ENCODE measurements at places on chromosomes 1 and 21.
A peak's percentile ranks its signal among the peaks of the same experiment; 100 is the strongest.

DNA sequence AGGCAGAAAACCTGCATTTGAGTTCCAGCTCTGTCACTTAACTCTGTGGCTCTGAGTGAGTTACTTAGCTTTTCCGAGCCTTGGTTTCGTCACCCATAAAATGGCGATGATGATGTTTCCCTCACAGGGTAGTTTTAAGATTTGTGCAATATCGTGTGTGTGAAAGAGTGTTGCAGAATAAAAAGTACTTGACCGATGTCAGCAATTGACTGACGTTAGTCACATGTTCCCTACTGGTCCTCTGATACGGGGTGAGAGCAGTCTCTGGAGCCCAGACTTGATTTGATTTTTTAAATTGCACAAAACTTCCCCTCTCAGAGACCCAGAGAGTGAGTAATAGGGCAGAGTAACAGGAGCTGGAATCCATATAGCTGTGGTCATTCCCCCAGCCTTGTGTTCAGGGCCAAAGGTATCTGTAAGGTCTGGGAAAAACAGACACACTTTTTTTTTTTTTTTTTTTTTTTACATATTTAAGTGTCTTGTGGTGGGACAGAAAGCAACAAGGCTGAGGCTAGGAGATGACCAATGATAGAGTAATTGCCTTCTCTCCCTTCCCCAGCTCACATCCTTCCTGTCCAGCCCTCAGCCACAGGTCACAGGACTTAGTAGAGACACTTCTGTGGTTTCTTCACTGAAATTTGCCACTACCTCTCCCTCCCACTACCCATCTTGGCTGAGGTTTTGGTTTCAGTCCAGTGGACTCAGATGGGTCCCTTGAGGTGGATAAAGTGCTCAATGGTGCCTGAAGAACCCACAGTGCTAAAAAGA is 2.0 kb downstream of the FCER1G start:
- H3K4me1 ChIP-seq: peaks cover 32% of the 10 kb centered on the region
- peak; percentile 63 for DNase-seq
- H3K27ac ChIP-seq: peak overlapping the region; percentile 44
- no peaks in the 10 kb centered on the region for H3K27me3 ChIP-seq

DNA sequence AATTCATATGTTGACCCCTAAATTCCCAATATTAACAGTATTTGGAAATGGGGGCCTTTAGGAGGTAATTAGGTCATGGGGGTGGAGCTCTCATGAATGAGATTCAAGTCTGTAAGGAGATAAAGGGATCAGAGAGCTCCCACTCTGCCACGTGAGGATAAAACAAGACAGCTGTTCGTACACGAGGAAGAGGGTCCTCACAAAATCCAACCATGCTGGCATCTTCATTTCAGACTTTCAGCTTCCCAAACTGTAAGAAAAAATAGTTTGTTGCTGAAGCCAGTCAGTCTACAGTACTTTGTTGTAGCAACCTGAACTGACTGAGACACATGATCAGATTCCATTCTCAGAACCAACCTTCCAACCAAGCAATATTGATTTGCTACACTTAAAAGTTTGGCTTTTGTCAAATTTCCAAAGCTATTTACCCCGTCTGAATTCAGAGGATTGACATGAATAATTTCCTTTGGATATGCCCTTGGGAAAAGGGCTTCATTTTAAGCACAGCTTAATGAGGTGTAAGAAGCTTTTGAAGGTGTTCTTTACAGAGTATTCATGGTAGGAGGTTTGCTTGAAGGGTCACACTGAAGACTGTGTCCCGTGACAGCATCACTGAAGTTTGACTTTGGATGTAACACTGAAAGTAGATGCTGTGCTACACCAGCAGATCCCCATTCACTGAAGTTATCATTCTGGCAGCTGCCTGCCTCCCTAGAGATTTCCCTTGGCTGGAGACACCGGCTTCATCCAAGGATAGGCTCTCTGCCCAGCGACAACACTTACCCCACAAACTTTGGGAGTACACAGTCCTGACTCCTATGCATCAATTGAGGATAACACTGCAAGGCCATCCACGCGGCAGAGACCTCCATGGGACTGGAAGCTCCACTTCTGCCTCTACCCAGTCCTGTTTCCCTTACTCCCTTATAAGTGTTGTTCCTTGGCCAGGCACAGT is 4.9 kb upstream of the OMA1 start:
- H3K36me3 ChIP-seq: no peaks in the 10 kb centered on the region
- peaks cover 22% of the 10 kb centered on the region for H3K27me3 ChIP-seq
- no peak overlapping the region for H3K4me3 ChIP-seq
- H3K27ac ChIP-seq: no peak overlapping the region
- H3K4me1 ChIP-seq: peaks cover 10% of the 10 kb centered on the region

- H3K4me3 ChIP-seq: no peak overlapping the region
- H3K4me1 ChIP-seq: no peaks in the 10 kb centered on the region
- peaks cover 14% of the 10 kb centered on the region for H3K27me3 ChIP-seq
- no peak overlapping the region for H3K27ac ChIP-seq
- no peak for DNase-seq
Measured at GRCh38 chr1:65119951-65120350, 28.1 kb upstream of the AK4 start.

DNA sequence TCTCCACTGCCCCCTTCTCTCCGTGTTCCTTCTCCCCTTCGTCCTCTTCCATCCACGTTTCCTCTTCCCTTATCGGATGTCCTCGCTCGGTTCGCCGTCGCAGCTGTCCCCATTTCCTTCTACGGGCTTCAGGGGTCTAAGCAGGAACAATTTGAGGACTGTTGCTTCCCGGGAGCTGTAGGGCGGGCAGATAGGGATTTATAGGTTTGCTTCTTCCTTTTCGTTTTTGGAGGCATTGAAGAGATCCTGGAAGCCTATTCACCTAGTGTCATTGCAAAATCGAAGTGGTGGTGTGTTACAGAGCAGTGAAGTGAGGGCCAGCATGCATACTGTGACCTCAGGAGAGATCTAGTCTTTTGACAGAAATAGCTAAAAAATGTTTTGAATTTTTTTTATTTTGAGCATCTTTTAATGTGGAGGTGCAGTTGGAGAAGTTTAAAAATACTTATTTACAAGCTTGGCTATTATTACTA is 897 bp downstream of the ZYG11B start:
- peaks cover 29% of the 10 kb centered on the region for H3K4me1 ChIP-seq
- H3K27me3 ChIP-seq: peaks cover 15% of the 10 kb centered on the region
- peak overlapping the region; percentile 83 for H3K27ac ChIP-seq
- no peak for DNase-seq

DNA sequence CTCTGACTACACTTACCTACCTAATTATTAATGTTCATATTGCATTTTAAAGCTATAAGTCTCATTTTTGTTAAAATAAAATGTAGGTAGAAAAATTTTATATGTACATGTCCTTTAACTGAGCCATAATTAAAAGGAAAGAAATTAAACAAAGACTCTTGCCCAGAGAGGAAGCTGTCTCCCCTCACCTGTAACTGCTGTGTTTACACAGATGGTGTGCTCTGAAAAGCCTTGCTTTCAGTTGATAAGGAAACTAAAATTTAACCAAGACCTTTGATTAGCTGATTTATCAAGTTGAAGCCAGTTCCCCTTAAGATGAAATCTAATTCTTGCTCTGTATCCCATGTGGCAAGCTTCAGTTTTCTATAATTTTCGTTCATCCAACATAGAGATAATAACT is 213.5 kb downstream of the LYPLAL1 start:
- H3K4me3 ChIP-seq: no peak overlapping the region
- H3K27me3 ChIP-seq: peaks cover 22% of the 10 kb centered on the region
- no peaks in the 10 kb centered on the region for H3K36me3 ChIP-seq

GRCh38 chr21:30478004-30478403 is 2.2 kb downstream of the KRTAP19-1 start:
- H3K4me1 ChIP-seq: no peaks in the 10 kb centered on the region
- H3K27me3 ChIP-seq: no peaks in the 10 kb centered on the region
- H3K4me3 ChIP-seq: no peak overlapping the region
- H3K36me3 ChIP-seq: no peaks in the 10 kb centered on the region
- no peak overlapping the region for H3K27ac ChIP-seq

GRCh38 chr1:29282924-29283803 is 46.8 kb downstream of the PTPRU start:
- no peaks in the 10 kb centered on the region for H3K36me3 ChIP-seq
- peaks cover under 1% of the 10 kb centered on the region for H3K27me3 ChIP-seq
- peak overlapping the region; percentile 27 for H3K4me3 ChIP-seq
- peak; percentile 46 for DNase-seq

DNA sequence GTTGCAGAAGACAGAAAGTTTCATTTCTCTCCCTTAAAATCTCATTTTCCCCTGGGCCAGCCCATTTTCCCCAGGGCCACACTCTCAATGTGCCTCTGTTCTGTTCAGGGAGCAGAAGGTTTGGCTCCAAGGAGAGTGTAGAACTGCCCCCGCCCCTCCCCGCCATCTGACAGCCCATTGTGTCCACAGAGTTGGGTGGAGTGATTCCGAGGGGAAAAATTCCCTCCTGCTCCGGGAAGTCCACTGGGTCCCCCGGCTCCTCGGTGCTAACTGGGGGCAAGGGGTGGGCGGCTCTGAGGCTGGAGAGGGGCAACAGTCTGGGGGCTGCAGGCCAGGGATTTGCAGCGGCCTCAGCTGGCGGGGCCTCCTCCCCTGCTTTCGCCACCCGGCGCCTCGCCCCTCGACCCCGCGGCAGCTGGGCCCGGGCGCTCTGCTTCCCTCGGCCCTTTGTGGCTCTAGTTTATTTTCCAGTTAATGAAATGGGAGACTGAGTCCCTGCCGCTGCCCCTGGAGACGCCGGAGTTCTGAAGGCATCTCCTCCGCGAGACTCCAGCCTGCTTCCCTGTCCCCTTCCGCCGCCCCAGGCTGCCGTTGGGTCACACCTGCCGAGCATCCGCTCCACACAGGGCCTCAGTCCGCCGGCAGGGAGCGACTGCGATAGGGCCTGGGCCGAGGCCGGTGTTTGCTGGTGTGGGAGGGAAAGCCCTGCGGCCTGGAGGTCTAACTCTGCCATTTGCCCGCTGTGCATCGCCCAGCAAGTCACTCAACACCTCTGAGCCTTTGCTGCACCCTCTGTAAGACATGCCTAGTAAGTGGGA is 14.7 kb upstream of the KIRREL1 start:
- no peak for DNase-seq
- no peaks in the 10 kb centered on the region for H3K36me3 ChIP-seq
- no peak overlapping the region for H3K27ac ChIP-seq
- H3K27me3 ChIP-seq: peaks cover 16% of the 10 kb centered on the region
- no peaks in the 10 kb centered on the region for H3K4me1 ChIP-seq

Measured in activated CD8-positive, alpha-beta memory T cell treated with anti-CD3 and anti-CD28 coated beads, Interleukin-2, amount 10 ng/mL, durations not matched to agents 7 days and 5 days (primary cell).